ENCODE measurements at places on chromosomes 12 and 14.

GRCh38 chr12:6311822-6312528 lies 1.5 kb downstream of the PLEKHG6 start:
- no peak for DNase-seq

GRCh38 chr12:113818833-113819232 lies 147.3 kb downstream of the RBM19 start:
- no peak for DNase-seq

DNA sequence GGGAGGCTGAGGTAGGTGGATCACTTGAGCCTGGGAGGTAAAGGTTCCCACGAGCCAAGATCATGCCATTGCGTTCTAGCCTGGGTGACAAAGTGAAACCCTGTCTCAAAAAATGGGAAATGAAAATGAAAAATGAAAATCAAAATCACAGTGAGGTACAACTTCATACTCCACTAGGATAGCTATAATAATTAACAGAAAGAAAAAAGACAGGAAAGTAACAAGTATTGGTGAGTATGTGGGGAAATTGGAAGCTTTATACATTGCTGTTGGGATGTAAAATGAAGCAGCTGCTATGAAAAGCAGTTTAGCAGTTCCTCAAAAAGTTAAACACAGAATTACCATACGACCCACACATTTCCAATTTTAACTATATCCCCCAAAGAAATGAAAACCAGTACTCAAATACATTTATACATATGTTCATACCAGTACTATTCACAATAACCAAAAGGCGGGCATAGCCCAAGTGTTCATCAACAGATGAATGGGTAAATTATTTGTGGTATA lies 22.2 kb downstream of the SGPP1 start:
- no peak for DNase-seq

DNA sequence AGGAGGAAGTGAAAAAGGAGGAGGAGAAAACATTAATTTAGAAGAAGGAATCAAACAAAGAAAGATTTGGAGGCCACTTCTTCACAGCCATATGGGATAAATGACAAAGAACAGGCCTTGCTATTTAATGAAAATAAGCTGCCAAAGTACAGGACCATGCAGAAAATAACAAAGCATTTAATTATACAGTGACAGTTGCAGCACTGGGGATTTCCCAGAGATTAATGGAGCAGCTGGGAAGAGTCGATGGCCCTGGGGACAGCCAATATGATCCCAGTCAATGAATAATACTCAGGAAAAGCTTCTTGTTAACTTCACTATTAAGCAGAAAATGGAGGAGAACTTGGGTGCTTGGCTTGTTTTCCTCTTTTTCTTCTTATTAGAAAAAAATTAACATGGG lies 34.6 kb downstream of the RERG start:
- no peak for DNase-seq

DNA sequence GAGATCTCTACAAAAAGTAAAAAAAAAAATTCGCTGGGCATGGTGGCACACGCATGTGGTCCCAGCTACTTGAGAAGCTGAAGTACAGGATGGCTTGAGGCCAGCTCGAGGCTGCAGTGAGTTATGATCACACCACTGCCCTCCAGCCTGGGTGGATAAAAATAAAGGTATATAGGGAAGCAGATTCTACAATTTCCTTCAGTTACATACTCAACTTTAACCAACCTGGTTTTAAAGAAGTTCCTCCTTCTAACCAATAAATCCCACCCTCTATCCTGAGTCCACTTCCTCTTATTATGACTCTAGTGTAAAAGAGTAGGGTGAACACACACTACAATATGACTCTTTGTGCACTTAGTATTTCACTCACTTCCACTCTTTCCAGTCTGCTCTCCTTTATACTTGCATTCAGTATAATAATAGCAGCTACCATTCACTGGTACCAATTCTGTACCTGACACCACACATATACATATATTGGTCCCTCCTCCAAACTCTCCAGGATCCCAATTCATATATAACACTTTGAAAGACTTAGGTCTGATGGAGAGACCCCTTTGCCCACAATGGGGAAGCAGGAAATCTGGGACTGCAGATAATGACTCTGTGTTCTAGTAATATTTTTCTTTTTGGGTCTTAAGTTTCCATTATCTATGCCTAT lies 2.3 kb downstream of the ARF3 start:
- no peak for DNase-seq

DNA sequence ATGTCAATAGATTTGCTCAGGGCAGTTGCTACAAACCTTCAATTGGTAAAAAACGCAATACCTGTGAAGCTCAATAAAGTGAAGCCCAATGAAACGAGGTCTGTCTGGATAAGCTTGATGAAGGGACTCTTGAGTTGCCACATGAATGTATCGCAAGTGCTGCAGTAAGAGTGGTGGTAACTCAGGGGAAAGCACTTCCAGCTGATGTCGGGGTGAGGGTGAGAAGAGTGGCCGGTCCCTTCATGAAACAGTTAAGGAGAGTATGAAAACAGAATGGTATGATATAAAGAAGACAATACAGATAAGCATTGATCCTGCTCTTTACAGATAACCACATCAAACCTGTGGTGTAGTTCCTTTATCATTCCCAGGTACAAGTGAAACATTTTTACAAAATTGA lies 83.4 kb upstream of the EVL start:
- DNase-seq, result no peak

DNA sequence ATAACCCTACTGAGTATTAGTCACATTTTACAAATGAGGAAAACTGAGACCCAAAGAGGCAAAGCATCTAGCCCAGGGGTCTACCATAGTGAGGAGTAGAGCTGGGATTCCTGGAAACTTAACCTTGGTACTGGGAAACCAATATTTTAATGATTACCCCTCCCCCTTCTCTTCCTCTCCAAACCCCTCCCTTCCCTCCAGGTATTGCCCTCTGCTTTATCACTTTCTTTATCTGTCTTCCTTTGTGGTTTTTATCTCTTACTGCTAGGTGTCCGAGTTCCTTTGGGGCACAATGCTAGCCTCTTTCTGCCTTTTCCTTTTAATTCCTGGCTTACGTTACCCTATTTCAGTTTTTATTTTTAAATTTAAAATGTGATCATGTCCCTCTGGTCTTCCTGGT lies 2.8 kb downstream of the GABARAPL1 start:
- DNase-seq, result no peak

DNA sequence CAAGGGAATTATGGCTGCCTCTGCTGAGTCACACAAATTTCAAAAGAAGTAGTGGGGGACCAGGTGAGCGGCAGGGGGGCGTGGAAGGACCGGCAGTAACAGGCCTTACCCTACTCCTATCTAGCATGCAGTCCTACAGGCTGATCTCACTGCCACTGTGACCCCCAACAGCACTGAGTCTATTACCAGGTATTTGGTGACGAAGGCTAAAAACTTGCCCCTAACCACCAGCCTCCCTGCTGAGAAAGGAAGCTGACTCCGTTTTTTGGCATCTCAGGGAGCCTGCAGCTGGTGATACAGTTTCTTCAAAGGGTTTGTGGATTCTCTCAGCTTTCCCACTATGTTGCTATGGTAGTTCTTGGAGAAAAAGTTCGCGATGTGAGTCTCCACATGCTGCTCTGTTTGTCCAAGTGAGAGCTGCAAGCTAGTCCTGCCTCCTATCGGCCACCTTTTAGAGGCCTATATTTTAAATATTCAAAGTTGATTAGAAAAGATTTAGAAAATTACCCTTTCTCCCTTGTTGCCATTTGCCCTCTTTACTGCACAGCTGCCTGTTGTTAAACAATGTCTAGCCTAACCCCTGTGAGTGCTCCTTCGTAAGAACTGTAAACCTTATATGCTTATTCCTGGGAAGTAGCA lies 57.1 kb upstream of the SLCO1B1 start:
- no peak for DNase-seq

DNA sequence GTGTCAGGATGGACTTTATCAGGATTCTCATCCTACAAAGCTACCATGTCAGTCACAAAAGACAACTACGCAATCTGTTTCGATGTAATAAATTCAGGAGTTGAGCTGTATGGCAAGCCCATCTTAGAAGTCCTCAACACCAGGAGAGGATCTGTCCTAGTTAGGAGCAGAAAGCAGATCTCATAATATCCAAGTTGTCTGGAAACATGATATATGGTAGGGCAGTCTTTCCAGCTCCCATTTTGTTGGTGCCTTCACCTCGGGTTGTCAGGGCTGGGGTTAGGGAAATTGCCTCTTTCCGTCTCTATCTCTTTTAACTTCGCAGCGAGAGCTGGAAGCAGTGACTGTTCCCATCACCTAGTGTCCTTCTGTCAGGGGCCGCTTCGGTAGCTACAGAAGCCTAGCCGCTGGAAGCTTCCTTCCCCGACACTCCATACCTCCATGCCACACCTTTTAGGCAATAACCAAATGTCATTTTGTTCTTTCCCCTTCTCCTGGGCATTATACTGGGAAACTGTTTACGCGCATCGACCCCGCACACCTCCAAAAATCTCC lies 1.4 kb downstream of the NIN start:
- no peak for DNase-seq

GRCh38 chr14:58947156-58947555 lies 241.3 kb upstream of the DAAM1 start:
- DNase-seq, result no peak

DNA sequence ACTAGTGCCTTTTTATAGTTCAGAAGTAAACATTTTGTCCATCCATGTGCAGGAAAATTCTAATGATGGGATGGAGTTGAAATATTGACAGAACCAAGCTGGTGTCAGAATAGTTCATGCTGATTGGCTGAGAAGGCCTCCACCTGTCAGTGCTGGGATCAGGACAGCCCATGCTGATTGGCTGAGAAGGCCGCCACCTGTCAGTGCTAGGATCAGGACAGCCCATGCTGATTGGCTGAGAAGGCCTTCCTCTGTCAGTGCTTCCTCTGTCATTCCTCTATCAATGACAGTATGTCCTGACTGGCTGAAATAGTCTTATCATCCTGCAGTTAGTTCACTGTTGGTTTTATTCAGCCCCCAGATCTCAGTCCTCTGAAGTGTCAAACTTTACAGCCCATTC lies 95.7 kb downstream of the PPP2R5C start:
- no peak for DNase-seq

- DNase-seq, result no peak
Measured at GRCh38 chr12:102344691-102345090, 135.7 kb downstream of the IGF1 start.

DNA sequence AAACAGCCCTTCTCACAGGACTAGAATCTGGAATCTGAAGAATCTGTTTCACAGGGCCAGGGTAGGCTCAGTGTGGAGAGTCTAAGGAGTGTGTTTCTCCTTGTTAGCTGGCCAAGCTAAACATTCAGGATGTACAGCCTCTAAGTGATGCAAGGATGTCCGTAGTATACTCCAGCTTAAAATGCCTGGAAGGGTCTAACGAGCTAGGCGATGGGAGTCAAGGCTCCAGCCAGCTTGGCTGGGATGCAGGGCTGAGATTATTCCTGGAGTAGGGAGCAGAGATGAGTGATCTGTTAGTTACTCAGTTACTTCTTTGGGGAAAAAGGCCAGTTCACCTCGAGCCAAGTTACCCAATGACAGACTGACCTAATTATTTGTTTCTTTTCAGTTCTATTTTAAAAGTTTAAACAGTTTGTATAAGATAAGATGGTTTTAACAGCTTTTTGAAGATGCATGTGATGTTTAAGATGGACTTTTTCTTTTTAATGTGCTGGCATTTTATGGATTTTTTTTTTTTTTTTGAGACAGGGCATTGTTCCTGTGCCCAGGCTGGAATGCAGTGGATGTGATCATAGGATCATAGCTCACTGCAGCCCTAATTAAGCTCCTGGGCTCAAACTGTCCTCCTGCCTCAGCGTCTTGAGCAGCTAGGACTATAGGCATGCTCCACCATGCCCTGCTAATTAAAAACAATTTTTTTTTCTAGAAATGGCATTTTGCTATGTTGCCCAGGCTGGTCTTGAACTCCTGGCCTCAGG lies 41.1 kb downstream of the SYNE2 start:
- no peak for DNase-seq

DNA sequence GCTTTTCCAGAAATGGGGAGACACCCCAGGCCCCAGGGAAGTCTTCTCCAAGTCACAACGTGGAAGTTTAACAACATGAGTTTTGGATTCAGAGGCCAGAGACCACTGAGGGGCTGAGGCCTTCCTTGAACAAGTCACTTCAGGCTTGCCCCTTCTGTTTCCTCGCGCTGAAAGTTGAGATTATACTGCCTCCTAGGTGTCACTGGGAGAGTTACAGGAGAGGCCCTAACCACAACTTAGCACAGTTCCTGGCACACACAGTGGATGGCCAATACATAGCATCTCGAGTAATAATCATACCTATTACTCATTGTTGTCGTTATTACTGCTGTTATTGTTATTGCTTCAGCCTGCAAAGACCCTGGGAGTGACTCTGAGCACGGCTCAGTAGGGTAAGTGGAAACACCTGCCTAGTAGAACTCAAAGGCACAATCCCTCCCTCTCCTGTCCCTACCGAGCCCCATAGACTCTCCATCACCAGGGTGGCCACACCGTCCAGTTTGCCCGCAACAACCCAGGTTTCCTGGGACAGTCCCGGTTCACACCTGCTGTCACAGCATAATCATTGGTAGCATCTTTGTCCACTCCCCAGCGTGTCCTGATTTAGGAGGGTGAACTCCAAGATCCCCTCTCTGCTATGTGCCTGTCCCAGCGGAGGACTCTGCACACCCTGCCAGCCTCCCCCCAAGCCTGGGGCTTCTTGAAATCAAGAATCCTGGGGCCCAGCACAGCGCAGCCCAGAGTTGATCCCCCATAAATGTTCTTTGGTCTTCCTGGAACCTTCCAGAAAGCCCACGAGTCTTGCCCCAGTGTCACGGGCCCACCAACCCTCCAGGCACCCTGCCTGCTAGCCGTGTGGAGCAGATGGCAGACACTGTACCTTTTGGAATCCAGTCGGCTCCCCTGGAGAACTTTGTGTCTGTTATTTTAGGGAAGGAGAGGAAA lies 85.0 kb downstream of the SYNE3 start:
- no peak for DNase-seq
